Neural progenitor cell (in vitro differentiated cells): ENCODE measurements at places on chromosomes 7 and 10.

DNA sequence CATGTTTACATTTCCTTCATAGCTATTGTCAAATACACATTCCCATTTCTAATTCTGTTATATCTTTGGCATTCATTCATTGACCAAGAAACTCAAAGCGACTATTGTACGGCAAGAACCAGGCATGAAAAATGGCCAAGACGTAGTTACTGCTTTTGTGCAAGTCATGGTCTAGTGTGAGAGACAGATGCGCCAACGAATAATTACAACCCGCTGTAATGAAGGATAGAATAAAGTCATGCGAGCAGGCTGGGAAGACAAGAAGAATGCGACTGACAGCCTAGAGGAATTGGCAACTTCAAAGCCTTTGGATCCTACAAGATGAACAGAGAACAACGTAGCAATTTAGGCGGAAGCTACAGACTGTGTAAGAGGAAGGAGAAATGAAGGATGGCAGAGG is 221.2 kb downstream of the CALN1 start:
- DNase-seq, result no peak
- no peaks in the 10 kb centered on the region for H3K4me1 ChIP-seq
- H3K4me3 ChIP-seq, result no peak overlapping the region
- H3K27ac ChIP-seq, result no peak overlapping the region
- no peaks in the 10 kb centered on the region for H3K36me3 ChIP-seq

- DNase-seq, result no peak
- no peaks in the 10 kb centered on the region for H3K27me3 ChIP-seq
- no peaks in the 10 kb centered on the region for H3K36me3 ChIP-seq
- peaks cover 4% of the 10 kb centered on the region for H3K4me1 ChIP-seq
Observed at GRCh38 chr10:132977076-132977475, 34.7 kb upstream of the CFAP46 start.

GRCh38 chr7:151511946-151512345 is 7.7 kb downstream of the RHEB start:
- no peak for DNase-seq
- peaks cover 17% of the 10 kb centered on the region for H3K4me1 ChIP-seq
- H3K4me3 ChIP-seq, result no peak overlapping the region
- no peak overlapping the region for H3K27ac ChIP-seq
- H3K36me3 ChIP-seq, result no peaks in the 10 kb centered on the region

DNA sequence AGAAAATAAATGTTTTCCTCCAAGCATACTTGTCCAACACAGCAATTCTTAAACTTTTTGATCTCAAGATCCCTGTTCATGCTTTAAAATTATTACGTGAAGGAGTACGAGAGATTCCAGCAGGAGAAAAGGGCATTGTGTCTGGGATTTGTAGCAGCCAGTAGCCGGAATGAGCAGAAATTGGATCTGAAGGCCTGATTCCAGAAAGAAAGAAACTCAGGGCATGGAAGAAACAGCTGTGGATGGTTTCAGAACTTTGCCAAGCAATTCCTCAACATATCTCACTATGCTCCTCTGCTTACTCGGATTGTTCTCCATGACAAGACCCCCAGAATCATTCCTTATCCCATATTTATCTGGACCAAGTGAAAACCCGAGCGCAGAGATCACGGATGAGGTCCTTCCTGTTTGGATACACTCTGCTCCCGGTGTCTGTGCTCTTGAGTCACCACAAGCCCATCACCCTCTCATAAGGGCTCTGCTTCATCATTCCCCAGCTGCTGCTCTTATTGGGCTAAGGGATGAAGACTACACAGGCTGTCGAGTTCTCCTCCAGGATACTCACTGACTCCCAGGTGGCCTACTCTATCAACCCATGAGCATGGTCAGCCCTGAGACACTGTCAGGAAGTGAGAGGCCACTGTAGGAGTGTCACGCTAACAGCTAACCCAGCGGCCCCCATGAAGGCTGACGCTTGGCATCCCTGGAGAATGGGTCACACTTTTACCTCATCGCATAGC is 121.0 kb upstream of the LANCL2 start:
- H3K36me3 ChIP-seq, result no peaks in the 10 kb centered on the region
- no peak overlapping the region for H3K27ac ChIP-seq
- no peak for DNase-seq
- no peak overlapping the region for H3K4me3 ChIP-seq
- no peaks in the 10 kb centered on the region for H3K4me1 ChIP-seq

DNA sequence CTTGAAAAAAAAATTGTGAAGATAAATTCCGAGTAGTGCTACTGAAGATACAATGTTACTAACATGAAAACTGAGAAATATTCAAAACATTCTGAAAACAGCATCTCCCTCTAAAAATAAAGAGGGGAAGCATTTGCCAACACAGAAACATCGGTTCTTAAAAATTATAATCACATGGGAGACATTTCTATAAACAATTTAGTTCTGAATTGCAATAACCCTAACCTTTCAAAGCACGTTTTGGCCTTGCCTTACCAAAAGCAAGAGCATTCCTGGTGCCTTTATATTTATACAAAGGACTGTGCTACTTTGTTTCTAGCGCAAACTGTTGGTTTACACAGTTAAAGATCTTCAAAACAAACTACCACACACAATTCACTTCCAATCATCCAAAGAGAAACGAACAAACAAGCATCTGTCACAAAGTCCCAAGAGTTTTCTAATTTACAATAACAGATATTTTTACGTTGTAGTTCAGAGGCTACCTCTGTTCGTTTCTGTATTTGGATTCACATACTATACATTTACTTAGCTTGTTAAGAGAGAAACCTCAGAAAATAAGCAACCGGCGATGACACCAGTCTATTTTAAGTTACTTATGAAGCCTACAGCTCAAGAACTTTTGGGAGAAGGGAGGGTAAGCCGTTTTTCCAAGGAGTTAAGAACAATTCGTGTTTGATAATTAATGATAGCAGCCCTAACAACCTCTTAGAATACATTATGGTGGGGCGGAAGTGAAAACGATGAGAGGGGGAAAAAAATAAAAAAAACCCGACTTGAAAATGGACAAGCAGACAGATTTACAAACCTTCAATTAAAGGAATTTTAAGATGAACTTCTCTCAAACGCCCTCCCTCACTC is 1.3 kb downstream of the ABI1 start:
- H3K4me1 ChIP-seq, result peaks cover 8% of the 10 kb centered on the region
- H3K4me3 ChIP-seq, result peak overlapping the region; percentile 96
- H3K27me3 ChIP-seq, result no peaks in the 10 kb centered on the region
- DNase-seq, result peak; percentile 20

- H3K36me3 ChIP-seq, result no peaks in the 10 kb centered on the region
- no peak overlapping the region for H3K4me3 ChIP-seq
- peak overlapping the region; percentile 71 for H3K27ac ChIP-seq
- DNase-seq, result peak; percentile 53
- H3K27me3 ChIP-seq, result no peaks in the 10 kb centered on the region
- peaks cover 28% of the 10 kb centered on the region for H3K4me1 ChIP-seq
Observed at GRCh38 chr10:122044713-122045112, 55.8 kb downstream of the TACC2 start.

- H3K4me1 ChIP-seq, result no peaks in the 10 kb centered on the region
- peaks cover 3% of the 10 kb centered on the region for H3K36me3 ChIP-seq
- no peak overlapping the region for H3K4me3 ChIP-seq
- H3K27ac ChIP-seq, result peak overlapping the region; percentile 46
- DNase-seq, result no peak
Observed at GRCh38 chr7:70797109-70797514, 334.8 kb upstream of the GALNT17 start.

GRCh38 chr10:70596860-70597809 is 5.4 kb downstream of the PRF1 start:
- H3K27ac ChIP-seq, result no peak overlapping the region
- H3K27me3 ChIP-seq, result no peaks in the 10 kb centered on the region
- no peaks in the 10 kb centered on the region for H3K4me1 ChIP-seq
- DNase-seq, result no peak
- H3K4me3 ChIP-seq, result no peak overlapping the region
